ENCODE measurements at places on chromosomes 6 and 20. TPM values are rescaled to one million over a fixed set of nuclear protein-coding genes. Genes with fewer than 3 reads are reported as not detected.

RALY gene
- 130 TPM for polyA plus RNA-seq

CALHM4 gene
- polyA plus RNA-seq = not detected

- H3K36me3 ChIP-seq = no peaks in the 10 kb centered on the region
- no peaks in the 10 kb centered on the region for H3K4me1 ChIP-seq
- no peaks in the 10 kb centered on the region for H3K27me3 ChIP-seq
- H3K4me3 ChIP-seq = no peak overlapping the region
- no peak overlapping the region for H3K27ac ChIP-seq
Measured at GRCh38 chr6:161200610-161201370, 73.1 kb downstream of the AGPAT4 start.

DNA sequence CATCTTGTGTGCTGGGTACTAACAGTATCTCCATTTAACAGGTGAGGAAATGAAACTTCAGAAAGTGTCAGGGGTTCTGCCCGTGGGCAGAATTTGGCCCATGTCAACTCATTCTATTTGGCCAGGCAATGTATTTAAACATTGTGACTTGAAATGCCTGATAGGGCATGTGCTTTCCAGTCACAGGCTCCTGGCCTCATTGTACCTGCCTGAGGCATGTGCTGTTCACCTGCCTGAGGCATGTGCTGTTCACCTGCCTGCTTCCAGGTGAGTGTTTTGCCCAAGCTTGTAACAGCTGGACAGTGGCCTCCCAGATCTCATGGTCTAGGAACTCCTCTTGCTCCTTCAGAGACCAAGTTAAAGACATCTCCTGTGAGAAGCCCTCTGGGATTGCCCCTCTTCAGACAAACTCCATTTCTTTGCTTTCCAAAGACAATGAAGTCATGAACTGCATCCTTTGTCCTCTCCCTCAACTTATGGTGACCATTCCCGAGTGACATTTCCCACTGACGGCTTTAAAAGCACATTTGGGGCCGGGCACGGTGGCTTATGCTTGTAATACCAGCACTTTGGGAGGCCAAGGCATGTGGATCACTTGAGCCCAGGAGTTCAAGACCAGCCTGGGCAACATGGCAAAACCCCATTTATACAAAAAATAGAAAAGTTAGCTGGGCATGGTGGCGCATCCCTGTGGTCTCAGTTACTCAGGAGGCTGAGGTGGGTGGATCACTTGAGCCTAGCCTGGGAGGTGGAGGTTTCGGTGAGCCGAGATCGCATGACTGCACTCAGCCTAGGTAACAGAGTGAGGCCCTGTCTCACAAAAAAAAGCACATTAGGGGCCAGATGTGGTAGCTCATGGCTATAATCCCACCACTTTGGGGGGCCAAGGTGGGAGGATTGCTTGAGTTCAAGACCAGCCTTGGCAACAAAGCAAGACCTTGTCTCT is 48.7 kb downstream of the BCAS4 start:
- H3K27me3 ChIP-seq = no peaks in the 10 kb centered on the region
- H3K4me3 ChIP-seq = no peak overlapping the region
- DNase-seq = no peak
- H3K36me3 ChIP-seq = no peaks in the 10 kb centered on the region

GRCh38 chr6:83860782-83861495 is 1.4 kb downstream of the CYB5R4 start:
- no peak for DNase-seq
- no peak overlapping the region for H3K27ac ChIP-seq
- H3K36me3 ChIP-seq = peaks cover 9% of the 10 kb centered on the region
- H3K4me3 ChIP-seq = peak overlapping the region; percentile 85
- peaks cover 4% of the 10 kb centered on the region for H3K4me1 ChIP-seq
- no peaks in the 10 kb centered on the region for H3K27me3 ChIP-seq

- H3K27me3 ChIP-seq = no peaks in the 10 kb centered on the region
- no peak overlapping the region for H3K27ac ChIP-seq
- DNase-seq = no peak
- no peaks in the 10 kb centered on the region for H3K4me1 ChIP-seq
- H3K4me3 ChIP-seq = no peak overlapping the region
Measured at GRCh38 chr20:62695448-62696414, 12.9 kb upstream of the NTSR1 start.

- H3K36me3 ChIP-seq = no peaks in the 10 kb centered on the region
- H3K4me1 ChIP-seq = no peaks in the 10 kb centered on the region
- no peaks in the 10 kb centered on the region for H3K27me3 ChIP-seq
- DNase-seq = no peak
- no peak overlapping the region for H3K27ac ChIP-seq
Measured at GRCh38 chr6:145063091-145063490, 672.2 kb downstream of the EPM2A start.

- peaks cover 5% of the 10 kb centered on the region for H3K36me3 ChIP-seq
- H3K4me1 ChIP-seq = no peaks in the 10 kb centered on the region
- H3K4me3 ChIP-seq = no peak overlapping the region
- DNase-seq = no peak
- H3K27me3 ChIP-seq = no peaks in the 10 kb centered on the region
- H3K27ac ChIP-seq = no peak overlapping the region
Measured at GRCh38 chr6:21084656-21085055, 508.9 kb upstream of the SOX4 start.

DNA sequence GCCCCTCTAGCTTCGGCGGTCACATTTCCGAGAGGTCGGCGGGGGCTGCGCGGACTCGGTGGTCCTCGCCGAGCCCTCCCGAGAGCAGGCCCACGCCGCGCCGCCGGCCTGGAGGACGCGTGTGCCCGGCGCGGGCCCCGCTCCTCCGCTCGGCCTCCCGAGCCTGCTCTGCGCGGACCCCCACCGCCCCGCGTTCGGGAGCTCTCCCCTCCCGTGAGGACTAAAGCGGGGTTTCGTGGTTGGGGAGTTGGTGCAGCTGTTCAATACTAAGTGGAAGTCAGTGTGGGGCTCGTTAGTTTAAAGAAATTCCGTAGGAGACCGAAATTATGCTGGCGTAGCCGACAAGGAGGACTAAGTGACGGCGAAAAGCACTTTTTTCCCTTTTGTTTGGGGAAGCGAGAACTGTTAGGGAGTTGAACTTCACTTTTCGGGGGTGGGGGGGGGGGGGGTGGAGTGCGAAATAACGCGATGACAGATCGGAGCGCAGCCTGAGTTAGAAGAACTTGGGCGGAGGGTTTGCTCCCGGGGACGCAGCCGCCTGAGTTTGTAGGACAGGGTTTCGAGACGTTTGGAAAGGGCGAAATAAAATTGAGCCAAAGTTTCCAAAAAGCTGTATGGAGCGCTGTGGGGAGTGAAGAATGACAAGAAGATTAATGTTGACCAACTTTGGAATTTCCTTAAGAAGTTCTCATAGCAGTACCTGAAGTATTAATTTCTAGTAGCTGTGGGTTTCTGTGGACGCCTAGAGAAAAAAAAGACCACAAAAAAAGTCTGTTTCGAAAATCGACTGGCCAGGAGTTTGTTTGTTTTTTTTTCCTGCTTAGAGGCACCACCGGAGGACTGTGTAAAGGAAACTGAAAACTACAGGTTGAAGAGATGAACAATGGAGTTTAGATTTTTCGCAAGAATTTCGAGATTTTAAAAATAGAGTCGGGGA is 1.4 kb downstream of the QKI start:
- no peaks in the 10 kb centered on the region for H3K36me3 ChIP-seq
- DNase-seq = peak; percentile 64
- H3K27me3 ChIP-seq = no peaks in the 10 kb centered on the region
- peak overlapping the region; percentile 89 for H3K4me3 ChIP-seq
- H3K4me1 ChIP-seq = peaks cover 9% of the 10 kb centered on the region

Data from SK-N-SH (cell line).